NCI-H774 (cell line): ENCODE measurements at places on chromosomes 6 and 20.
A peak's percentile ranks its signal among the peaks of the same experiment; 100 is the strongest.

DNA sequence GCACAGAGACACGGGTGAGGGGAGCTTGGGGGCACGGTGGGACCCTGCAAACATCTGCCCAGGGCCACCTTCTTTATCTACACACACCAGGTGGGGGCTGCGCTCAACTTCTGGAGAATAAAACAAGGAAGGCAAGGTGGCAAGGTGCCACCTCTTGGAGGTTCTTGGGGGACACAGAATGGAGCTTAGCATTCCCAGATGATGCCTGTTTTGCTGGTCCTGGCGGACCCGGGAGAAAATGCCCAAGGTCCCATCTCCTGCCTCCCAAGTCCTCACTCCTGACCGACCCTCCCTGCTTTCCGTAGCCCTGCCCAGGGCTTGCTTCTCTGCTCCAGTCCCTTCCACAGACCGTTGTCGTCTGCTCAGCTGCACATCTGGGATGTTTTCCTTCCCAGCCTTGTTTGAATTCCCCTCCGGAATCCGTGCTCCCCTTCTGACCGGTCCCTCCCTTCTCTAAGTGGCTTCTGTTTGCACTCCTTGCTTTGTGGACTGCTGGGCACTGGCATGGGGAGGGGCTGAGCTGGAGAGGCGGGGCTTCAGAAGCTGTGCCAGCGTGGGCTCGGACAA, 13.1 kb downstream of the ITPR3 start:
- peak; percentile 30 for DNase-seq

- DNase-seq, result no peak
Measured at GRCh38 chr6:125057392-125058246, 95.4 kb downstream of the RNF217 start.

DNA sequence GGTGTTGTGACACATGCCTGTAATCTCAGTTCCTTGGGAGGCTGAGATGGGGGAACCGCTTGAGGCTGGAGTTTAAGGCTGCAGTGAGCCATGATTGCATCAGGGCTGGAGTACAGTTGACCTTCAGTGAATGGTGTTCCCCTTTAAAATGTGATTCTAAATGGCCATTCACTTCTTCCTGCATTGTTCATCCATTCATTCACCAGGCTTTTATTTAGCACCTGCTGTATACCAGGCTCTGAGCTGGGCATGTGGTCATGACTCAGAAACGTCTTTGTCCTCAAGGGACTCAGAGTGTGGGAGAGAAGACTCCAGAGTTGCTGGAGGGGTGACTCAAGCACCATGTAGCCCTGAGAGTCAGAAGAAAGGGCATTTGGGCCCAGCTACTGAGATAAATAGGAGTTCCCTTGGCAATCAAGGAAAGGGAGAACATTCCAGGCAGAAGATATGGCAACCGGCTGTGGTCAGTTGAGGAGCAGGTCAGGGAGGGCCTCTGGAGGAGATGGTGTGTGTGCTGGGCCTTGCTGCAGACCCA, 101.1 kb downstream of the DLGAP4 start:
- no peak for DNase-seq

- no peak for DNase-seq
Measured at GRCh38 chr6:132126150-132126549, 175.0 kb upstream of the CCN2 start.

- DNase-seq, result no peak
Measured at GRCh38 chr6:158485431-158485830, 74.5 kb upstream of the TMEM181 start.

GRCh38 chr6:27544612-27545260, 71.8 kb upstream of the ZNF184 start:
- no peak for DNase-seq

- DNase-seq, result no peak
Measured at GRCh38 chr6:12351672-12352071, 61.5 kb downstream of the EDN1 start.

- DNase-seq, result peak; percentile 87
Measured at GRCh38 chr6:32984622-32985389, 16.4 kb downstream of the BRD2 start.

- DNase-seq, result peak; percentile 6
Measured at GRCh38 chr6:2749969-2750600, 637 bp downstream of the MYLK4 start.
